A549 treated with CpdA at 1 μM for 4 hours (cell line): ENCODE measurements at places on chromosomes 13 and 19. TPM values are rescaled to one million over a fixed set of nuclear protein-coding genes. Genes with fewer than 3 reads are reported as not detected.

Gene TNFRSF19
- total RNA-seq = 2.3 to 3.8 TPM (median 2.9 TPM) in 5 replicates

Gene ZNF814
- total RNA-seq = 1.7 to 3.7 TPM (median 2.5 TPM) in 5 replicates

Gene VAV1
- 6.2 to 9.5 TPM (median 7.4 TPM) in 5 replicates for total RNA-seq

Gene LRG1
- total RNA-seq = 0.09 to 0.28 TPM (median 0.13 TPM) in 4 of 5 replicates, not detected in the other

Gene MBD3L2
- not detected in 5 replicates for total RNA-seq
